NCI-H1105 treated with DMSO at 0.1 percent for 48 hours (cell line): ENCODE measurements at places on chromosomes 13 and 19.

DNA sequence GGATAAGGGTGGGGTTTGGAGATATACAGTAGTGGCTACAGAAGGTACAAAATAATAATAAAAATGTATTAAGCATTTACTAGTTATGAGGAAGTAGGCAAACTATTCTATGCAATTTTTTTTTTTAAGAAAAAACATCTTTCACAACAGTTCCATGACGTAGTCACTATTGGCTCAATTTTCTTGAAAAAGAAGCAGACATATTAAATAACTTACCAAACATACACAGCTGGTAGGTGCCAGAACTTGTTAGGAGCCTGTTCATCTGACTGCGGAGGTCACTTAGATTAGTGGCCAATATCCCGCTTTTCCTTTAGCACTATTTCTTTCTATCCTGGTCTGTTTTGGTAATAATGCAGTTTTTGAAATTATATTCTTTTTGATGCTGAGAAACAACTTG, 593.5 kb downstream of the KCTD12 start:
- DNase-seq = no peak

DNA sequence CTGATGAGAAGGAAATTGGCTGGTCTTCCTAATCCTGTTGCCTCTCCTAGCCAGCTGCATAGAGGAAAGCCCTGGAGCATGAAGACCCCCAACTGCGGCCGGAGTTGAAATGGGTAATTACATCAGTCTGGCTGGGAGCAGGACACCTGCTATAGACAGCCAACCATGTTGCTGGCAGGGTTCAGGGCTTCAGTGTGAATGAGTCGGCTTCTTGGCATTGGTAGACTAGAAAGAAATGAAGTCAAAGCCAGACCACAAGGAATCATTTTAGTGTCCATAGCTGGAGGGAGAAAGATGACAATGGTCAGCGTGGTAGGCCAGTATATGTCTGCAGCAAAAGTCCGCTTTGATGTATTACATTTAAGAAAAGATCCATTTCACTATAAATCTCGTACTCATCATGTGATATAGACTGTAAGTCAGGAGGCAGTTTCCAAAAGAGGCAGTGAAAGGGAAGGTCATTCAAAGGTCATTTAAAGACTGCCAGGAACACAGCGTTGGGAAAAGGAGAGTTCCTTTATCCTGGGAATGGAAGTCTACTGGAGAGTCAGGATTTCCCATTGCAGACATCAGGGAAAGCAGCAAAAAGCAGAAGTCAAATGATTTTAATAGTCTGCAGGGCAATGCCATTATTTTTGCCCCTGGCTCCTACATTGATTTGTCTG, 262.7 kb downstream of the DNAJC15 start:
- DNase-seq = peak; percentile 36

- DNase-seq = no peak
Measured at GRCh38 chr19:51469162-51469561, 9.2 kb upstream of the CEACAM18 start.

DNA sequence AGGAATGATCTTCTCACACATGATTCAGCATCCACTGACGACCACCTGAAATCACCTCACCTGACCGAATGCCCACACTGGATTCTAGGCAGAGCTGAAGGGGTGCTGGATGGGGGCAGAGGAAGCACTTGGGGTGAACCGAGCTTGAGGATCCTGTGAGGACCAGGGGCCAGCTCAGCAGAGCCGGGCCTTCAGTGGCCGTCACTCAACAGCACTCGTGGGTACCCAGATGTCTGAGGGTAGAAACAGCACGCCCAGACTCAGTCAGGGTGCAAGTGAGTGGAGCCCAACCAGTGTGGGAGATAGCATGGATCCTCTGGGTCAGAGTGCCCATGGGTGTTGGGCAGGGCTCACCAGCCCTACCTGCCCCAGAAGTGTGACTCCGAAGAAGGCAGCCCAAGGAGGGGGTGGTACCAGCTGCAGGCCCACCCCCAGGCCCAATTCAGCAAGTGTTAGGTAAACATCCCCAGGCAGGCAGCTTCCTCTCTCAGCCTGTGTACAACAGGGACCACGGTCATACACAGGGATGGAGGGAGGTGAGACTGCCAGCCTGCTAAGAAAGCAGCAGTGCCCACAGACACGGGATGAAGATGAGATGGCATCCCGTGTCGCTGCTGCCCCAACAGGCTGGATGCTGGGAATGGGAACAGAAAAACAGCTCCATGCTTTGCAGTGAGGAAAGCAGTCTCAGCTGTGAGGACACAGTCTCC, 16.6 kb downstream of the GJA3 start:
- DNase-seq = no peak

GRCh38 chr13:108919036-108919907, 289.9 kb downstream of the MYO16 start:
- DNase-seq = no peak

DNA sequence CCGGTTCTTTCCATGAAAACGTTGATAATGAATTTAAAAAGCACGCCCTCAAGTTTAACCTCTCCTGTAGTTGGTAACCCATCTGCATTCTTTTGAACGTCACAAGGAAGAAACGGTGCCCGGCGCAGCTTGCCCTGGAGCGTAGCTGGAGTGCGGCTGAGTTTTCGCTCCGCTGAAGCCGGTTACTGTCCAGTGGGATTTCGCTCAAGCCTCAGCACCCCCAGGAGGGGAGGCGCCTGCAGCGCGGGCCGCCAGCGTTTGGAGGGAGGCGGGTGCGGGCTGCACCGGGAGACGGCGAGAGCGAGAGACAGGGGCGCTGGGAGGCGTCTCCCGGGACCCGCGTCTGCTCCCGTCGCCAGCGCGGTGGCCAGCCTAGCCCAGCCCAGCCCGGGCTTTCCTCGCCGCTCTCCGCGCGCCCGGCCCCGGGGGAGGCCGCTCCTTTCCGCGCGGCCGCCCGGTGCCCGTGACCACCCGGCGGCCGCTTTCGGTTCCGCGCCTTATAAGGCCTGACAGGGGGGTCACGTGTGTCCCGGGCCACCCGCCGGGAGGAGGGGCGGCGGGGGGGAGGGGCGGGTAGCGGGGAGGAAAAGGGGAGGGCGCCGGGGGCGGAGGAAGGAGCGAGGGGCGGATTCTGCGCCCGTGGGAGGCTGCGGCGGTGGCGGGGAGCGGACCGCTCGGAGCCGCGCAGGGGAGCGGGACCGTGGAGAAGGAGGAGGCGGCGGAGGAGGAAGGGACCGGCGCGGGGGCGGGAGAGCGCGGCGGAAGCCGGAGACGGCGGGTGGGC, 8.3 kb upstream of the DGKH start:
- peak; percentile 30 for DNase-seq

DNA sequence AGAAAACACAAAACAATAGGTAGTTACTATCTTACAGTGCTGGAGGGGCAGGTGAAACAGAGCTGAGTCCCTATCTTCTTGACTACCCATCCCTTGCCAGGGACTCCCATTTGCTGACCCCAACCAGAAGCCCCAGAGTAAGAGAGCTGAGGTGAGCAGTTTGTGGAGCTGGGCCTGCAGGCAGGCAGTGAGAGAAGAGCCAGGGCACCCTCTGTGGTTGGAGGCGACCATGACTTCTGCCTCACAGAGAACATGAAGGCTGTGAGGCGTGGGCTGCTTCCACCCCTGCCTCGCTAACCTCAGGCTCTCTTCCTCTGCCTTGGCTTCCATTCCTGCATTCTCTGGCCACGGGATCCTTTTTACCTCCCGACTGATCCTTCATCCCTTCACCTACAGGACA, 47.5 kb upstream of the RNF113B start:
- DNase-seq = no peak

- peak; percentile 86 for DNase-seq
Measured at GRCh38 chr19:32166238-32166637, 179.2 kb upstream of the ZNF507 start.

DNA sequence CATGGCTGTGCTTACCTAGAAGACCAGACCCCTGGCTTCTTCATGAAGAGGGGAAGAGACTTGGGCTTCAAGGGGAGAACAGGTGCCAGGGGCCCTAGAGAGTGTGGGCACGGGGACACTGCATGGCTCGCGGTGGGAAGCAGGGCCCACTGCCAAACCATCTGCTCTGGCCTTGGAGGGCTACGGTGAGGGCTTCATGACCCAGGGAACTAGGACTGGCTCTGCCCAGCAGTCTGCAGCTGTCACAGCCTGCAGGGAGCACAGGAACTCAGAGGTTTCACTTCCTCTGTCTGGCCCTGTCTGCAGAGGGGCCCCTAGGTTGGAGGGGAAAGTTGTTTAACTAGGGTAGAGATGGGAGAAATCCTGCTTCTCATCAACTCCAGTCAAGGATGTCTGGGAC, 4.3 kb downstream of the ERCC1 start:
- no peak for DNase-seq

DNA sequence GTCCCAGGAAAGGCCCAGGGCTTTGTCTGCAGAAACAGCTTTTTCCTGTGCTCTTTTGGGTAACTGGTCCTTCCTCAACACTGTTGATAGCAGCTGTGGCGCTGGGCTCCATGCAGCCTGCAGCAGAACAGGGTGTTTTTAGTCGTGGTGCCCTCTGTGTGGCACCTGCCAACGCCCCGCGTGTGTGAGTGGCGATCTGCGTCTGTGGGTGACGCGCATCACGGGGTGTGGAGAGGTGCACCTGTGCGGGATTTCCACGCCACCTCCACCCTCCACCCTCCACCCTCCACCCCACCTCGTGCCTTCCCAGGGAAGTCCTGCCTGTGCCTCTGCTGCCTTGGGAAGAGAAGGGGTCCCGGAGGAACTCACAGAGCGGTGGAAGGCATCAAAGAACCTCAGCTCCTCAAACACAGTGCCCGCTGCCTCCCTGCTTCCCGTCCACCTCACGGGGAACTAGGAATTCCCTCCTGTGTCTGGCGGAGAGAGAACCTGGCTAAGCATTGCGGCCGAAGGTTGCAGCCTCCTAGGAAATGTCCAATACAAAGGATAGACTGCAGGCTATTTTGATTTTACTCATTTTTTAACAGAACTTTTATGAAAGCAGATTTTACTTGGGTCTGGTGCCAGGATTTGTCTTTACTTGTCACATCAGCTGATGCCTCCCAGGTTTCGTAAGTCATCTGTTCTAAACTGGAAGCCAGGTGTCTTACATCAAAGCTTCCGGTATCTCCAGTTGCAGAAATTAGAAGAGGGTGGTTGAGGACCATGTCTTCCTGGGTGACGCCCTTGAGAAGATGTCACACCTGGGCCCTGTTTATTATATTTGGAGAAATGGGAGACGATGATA, 84.0 kb downstream of the ATP11A start:
- DNase-seq = no peak

DNA sequence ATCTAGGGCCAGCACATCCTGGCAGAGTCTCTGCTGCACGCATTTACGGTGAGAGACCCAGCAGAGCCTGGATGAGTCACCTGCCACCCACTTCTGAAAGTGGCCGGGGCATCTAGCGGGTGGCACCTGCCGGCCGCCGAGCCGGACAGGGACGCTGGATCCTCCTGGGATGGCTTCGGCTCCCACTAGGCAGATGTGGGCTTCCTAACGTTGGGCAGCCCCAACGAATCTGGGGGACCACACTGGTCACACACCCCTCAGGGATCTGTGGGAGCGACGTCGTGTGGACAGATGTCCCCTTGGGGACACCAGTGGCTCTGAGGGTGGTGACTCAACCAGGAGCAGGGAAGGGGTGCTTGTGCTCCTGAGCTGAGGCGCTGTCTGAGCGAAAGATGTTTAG, 32.2 kb downstream of the TMEM255B start:
- DNase-seq = no peak

DNA sequence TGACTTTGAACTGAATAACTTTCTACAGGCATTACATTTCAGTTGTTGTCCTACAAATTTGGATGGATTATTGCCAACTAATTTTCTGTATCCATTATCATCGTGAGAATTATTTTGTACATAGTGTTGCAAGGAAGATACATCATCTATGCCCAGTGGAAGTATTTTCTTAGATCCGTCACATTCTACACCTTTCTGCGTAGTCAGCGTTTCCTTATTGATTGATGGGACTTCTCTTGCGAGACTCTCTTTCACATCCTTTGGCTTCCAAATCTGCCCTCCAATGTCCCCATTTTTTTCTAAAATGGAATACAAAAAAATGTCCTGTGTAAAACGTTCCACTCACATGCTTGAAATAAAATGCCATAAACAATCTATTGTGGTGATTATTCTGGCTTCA, 9.2 kb downstream of the ZIM3 start:
- DNase-seq = no peak

DNA sequence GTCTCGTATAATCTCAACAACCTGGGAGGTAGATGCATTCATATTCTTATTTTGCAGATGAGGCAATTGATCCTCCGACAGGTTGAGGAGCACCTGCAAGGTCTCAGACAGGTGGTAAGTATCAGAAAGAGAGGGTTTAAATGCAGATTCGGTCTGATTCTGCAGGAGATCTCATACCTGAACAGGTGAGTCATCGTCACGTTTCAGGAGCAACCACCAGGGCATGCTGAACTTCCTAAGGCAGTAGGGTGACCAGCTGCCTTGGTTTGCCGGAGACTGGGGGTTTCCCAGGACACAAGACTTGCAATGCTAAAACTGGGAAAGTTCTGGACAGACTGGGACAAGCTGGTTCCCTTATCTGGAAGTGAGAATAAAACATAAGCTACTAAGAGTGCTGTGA, 68.8 kb upstream of the TSHZ3 start:
- DNase-seq = no peak

DNA sequence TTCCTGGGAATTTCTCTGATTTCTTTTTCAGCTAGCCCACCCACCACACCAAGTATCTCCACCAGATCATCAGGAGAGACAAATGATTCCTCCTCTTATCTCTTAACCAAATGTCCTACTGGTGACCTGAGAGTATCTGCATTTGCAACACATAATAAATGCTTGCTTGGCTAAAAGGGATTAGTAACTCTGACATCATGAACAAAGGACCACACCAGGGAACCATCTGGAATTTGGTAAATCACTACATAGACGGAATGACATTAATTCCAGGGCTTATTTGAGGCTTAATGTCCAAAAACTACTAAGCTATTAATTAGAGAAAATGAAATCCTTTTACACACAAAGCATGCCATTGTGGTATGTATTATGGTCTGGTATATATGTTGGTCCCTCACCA, 139.0 kb downstream of the RAP2A start:
- DNase-seq = no peak

DNA sequence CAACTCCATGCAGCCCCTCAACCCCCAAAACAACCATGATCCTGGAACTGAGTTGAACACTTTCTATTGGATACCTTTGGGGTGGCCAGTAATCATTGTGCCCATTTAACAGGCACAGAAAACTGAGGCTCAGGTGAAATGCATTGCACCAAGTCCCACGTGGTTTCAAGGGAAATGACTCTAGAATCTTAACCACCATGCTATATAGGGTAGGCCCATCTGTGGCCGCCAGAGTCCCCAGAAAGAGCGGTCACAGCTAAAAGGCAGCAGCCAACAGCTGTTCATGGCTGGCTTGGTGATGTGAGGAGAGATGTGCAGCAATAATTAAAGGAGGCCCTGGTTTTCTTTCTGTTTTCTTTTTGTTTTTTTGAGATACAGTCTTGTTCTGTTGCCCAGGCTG, 2.6 kb downstream of the CNN1 start:
- DNase-seq = no peak

- DNase-seq = no peak
Measured at GRCh38 chr13:36341718-36342117, 4.5 kb downstream of the SPART start.
